ENCODE measurements at places on chromosomes 12 and 14.
A peak's percentile ranks its signal among the peaks of the same experiment; 100 is the strongest.

DNA sequence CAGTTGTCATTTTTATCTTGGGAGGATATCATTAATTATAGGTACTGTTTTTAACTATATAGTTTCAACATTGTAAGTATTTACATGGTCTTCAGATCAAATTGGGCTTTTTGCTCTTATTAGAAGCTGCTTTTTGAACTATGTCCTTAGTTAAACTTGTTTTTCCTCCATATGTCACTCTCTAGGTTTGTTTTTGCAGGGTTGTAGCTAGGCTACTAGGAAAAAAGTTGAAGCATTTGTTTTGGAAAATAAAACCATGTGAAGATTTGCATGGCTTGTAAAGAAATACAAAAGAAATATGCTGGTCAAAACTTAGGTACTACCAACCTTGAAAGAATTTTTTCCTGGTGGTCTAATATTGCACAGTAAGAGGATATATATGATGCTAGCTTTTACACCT lies 3.4 kb downstream of the ARID2 start:
- no peak for DNase-seq

DNA sequence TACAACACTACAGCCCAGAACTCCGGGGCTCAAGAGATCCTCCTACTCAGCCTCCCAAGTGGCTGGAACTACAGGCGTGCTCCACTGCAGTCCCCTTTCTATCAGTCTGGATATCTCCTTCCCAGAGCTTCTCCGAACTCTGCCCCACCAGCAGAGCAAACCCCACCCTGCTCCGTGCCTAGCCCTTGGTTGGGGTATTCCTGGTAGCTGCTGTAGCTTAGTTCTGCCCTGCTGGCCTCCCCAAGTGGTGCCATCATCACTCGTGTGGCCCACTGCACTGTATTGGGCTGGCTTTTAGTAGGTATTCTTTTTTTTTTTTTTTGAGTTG lies 9.5 kb downstream of the HSP90AA1 start:
- no peak for DNase-seq

DNA sequence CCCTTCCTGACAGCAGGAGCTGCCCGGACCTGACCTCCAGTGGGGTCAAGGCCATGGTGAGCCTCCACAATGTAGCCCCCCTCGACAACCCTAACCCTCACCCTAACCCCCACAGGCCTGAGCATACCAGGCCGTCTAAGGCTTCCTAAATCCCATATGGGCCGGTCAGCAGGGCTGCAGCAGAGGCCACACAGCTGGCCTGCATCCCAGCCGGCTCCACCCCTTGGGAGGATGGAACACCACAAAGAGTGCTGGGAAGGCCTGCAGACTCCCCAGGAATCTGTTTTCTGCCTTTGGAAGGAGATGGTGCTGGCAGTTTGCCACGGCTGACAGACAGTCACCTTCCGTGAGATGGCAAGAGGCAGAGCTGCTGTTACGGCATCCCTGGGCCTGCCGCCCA lies 2.8 kb downstream of the TMEM179 start:
- no peak for DNase-seq

- peak; percentile 58 for DNase-seq
These were observed 16.8 kb upstream of the ITPK1 start for GRCh38 chr14:93132472-93133065.

GRCh38 chr12:114657597-114657920 lies 26.4 kb downstream of the TBX3 start:
- DNase-seq = no peak

DNA sequence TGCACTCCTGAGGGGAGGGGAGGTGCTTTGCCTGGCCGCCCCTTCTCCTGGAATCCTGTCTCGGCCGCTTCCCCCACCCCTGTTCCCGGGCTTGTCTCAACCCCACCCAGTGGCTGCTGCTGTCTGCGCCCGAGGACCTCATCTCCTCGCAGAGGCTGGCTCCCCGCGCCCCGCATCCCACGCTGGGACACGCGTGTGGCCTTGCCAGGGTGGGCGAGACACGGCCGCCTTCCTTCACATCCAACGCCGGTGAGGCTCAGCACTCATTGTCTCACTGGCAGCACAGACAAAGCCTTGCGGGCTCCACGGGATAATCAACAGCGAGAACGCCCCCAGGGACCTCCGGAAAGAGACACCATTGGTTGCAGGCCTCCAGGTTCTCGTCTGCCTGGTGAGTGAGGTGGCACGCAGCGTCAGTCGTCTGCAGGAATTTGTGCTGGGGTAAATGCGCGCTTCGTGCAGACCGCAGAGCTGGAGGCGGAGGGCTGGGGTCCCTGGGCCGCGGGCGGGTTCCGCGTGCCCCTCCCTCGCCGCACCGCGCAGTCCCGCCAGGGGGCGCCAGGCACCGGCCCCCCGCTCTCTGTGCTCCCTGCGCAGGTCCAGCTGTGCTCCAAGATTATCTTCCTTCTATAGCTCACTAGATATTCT lies 26.8 kb downstream of the CCDC177 start:
- DNase-seq = no peak

- peak; percentile 46 for DNase-seq
These were observed 12.2 kb downstream of the UBR7 start for GRCh38 chr14:93219103-93219726.

All from NCI-H510A treated with DMSO at 0.1 percent for 48 hours (cell line).